ENCODE measurements at places on chromosomes 5 and 9.

DNA sequence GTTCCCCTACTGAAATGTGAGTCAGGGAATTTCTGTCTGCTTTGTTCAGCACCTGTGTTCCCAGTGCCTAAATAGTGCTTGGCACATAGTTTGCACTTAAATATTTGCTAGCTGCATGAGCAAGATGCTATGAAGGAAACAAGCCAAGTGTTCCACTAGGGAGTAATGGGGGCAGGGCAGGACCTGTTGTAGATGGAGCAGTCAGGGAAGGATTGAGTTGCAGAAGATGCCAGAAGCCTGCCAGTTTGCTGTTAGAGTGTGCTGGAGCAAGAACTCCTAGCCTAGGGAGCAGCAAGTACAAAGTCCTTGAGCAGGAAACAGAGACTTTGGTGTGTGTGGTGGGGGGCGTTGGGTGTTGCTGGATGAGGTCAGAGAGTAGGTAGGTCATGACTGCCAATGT is 87.5 kb downstream of the DAB2IP start:
- DNase-seq, result no peak

- DNase-seq, result no peak
Observed at GRCh38 chr5:38660194-38660668, 103.8 kb upstream of the LIFR start.

GRCh38 chr9:125460883-125461635 is 199.4 kb downstream of the GAPVD1 start:
- DNase-seq, result no peak

- no peak for DNase-seq
Observed at GRCh38 chr5:101271416-101271815, 368.3 kb upstream of the ST8SIA4 start.

GRCh38 chr5:143558048-143558447 is 154.6 kb upstream of the NR3C1 start:
- no peak for DNase-seq

- no peak for DNase-seq
Observed at GRCh38 chr9:2461892-2462291, 159.7 kb upstream of the VLDLR start.

- DNase-seq, result no peak
Observed at GRCh38 chr9:131259916-131260597, 16.3 kb downstream of the FAM78A start.

DNA sequence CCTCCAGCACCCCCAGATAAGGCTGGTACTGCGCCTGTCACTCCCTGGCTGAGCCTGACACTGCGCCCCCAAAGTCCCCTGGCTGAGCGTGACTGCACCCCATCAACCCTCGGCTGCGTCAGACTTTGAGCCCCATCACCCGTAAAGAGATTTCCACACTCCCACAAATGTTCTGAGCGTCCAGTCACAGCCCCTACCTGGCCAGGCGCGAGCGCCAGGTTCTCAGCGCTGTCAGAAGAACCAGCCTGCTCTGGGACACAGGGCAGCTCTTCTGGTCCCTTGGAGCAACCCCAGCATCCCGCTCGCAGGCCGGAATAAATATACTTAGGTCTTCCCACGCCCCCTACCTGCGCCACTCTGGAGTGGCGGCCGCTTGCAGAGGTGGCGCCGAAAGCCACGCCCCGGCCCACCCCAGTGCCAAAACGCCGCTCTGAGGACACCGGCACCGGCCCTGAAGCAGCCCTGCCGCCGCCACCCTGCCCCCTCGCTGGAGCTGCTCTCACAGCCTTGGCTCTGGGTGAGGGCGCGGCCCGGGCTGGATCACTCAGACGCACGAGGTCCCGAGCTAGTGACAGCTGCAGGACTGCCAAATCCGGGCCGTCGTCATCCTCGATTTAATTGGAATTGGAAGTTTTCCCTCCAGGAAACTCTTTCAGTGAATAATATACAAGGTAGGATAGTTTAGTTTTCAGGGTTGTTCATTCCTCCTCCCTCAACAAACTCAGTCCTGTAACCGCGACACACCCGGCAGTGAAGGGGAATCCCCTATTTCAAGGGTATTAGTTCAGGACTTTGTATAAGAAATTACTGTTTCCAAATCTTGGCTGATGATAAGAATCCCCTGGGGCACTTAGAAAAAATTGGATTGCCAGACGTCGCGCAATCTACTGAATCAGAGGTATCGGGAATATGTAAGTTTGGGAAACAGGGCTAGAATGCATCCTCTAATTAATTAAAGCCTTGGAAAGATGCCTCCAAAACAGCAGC is 1.2 kb upstream of the CEMIP2 start:
- DNase-seq, result peak; percentile 45

GRCh38 chr9:98951967-98952366 is 8.3 kb downstream of the COL15A1 start:
- DNase-seq, result no peak

DNA sequence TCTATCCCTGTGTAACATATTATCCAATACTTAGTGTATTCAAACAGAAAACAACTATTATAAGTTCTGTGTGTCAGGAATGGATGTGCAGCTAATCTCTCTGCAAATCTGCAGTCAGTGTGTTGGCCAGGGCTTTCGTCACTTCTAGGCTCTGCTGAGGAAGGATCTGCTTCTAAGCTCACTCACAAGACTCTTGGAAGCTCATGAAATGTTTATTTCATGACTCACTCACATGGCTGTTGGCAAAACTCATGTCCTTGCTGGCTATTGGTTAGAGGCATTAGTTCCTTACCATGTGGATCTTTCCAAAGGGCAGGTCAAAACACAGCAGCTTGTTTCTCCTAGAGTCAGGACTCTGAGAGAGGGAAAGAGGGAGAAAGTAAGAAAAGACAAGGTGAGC is 367.4 kb upstream of the SMARCA2 start:
- DNase-seq, result no peak

GRCh38 chr9:30575218-30575617 is 1809.2 kb upstream of the ACO1 start:
- no peak for DNase-seq

DNA sequence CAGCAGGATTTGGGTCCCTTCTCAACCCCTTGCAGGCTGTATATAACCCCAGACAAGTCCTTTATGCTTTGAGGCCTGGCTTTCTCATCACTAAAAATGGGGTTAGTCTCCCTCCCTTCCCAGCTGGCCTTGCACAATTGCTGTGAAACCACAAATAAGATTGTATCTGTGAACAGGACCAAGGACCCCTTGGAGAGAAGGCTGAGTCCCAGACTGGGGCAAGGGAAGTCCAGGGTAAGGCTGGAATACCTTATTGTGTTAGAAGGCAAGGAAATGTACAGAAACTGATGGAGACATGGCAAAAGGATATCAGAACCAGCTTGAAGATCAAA is 11.4 kb downstream of the MACROH2A1 start:
- no peak for DNase-seq

GRCh38 chr5:36199620-36200019 is 42.1 kb downstream of the NADK2 start:
- no peak for DNase-seq

- DNase-seq, result no peak
Observed at GRCh38 chr5:72407541-72407940, 87.4 kb downstream of the PTCD2 start.

DNA sequence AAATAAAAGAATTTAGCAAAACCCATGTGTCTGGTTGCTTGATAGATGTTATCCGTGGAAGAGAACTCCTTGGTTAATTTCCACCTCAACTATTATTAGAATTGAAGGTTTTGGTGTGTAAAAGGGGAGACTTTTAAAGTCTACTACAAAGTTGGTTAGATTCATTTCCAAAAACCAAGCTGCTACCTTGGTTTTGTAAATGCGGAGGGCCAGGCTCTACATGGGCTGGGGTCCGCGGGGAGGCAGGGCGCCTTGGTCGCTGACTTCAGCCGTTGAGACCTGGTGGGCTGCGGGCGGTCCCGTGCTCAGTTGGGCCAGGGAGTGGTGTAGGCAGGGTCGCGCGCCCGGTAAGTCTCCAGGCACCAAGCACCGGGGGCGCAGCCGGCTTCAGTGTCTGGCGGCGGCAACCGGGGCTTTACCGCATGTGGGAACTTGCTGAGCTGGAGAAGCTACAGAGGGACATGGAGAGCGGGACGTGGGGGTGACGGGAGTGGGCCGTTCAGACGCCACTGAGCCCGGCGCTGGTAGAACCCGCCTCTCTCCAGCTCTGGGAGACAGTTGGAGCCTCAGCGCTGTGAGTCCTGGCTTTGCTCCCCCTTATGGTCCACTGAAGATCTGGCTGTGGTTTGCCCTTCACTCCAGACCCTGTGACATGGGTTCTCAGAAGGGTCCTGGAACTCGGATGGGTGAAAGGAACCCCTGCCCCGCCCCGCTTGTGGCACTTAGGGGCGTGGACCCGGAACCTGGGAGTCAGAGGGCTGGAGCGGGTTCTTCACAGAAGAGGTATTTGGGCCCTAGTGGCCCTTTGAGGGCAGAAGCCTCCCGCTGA is 11.8 kb downstream of the NR2F1 start:
- DNase-seq, result no peak

DNA sequence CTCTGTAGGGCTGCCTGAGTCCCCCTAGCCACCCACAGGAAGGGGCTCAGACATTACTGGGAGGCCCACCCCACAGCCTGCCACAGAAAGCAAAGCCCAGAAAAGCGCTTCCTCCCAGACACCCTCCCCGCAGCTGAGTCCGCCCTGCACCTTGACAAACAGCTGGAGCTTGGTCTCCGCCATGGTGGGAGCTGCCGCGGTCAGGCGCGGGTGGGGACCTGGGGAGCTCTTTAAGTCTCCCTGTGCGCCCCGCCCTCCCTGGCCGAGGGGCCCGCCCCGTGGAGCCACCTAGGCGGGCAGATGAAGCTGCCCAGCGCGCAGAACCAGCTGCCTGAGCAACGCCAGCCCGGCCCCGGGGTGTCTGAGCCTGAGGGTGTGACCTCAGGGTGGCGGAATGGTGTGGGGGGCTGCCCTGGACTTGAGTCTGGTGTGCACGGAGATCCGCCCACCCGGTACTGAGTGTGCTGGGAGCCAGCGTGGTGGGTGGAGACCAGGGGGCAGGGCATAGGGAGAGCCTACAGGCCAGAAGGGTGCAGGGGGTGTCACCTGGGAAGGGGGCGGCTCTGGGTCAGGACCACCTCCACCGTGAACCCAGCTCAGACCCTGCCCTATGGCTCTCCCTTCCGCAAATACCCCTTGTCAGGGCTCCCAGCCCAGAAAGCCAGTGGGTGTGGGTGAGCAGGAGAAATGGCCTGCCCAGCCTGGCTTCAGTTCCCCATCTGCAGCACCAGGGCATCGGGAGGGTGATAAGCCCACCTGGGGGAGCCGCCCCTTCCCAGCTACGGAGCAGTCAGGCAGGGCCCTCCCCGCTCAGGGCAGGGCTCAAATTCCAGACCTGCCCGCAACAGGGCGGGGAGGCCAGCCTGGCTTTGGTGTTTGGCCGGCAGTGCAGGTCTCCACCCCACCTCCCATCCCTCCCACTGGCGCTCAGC is at the start of gene CLIC3:
Gene CLIC3, minus strand, starts transcription at position 208 of the 932 bp plus-strand sequence. Its CDS starts 25 bp downstream, at position 183.
- no peak for DNase-seq

GRCh38 chr5:4901924-4902323 is 238.2 kb upstream of the ADAMTS16 start:
- no peak for DNase-seq

Measured in stimulated activated CD8-positive, alpha-beta memory T cell treated with anti-CD3 and anti-CD28 coated beads, Interleukin-4, amount 100 ng/mL, for 4 hours (primary cell).